Karpas-422 (cell line): ENCODE measurements at places on chromosomes 5 and 9.

DNA sequence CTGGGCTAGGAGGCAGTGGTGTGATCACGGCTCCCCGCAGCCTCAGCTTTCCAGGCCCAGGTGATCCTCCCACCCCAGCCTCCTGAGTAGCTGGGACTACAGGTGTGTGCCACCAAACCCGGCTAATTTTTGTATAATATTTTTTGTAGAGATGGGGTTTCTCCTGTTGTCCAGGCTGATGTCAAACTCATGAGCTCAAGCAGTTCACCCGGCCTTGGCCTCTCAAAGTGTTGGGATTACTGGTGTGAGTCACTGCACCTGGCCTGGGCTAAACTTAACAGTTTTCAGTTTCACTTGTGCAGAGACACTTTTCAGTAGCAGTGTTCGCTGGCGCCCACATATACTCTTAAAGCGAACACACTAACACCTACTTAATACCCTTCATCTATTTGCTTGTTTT lies 205.6 kb upstream of the ZNF608 start:
- H3K27me3 ChIP-seq, result no peaks in the 10 kb centered on the region
- no peak overlapping the region for H3K27ac ChIP-seq
- H3K4me1 ChIP-seq, result no peaks in the 10 kb centered on the region; the same call in 1 of the 2 replicates
- no peak for DNase-seq
- H3K36me3 ChIP-seq, result no peaks in the 10 kb centered on the region

DNA sequence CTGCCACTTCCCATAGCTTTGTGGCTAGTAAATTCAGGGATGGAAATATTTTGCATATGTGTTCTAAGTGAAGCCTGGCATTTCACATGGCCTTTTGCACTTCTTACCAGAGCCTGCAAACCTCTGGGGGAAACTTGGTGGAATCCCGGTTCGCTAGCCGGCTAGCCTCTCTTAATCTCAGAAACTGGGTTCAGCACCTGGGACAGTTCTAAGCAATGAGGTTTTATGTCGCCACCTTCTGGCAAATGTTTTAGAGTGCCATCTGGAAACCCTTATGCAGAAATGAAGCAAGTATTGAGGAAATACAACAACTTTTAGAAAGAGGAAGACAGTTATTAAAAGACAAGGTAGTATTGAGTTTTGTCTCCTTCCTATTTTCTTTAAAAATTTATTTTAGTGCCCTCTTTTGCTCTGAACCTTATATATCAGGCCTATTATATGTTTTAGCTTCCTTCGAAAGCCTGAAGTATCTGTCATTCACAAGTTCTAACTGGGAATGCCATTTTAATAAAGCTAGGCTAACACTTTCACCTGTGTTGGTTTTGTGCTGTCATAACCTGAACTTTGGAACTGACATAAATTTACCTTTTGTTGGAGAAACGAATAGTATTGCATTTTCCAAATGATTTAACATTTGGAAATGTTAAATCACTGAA lies 963 bp upstream of the HTR1A start:
- no peak overlapping the region for H3K27ac ChIP-seq
- H3K4me1 ChIP-seq, result no peaks in the 10 kb centered on the region
- DNase-seq, result peak; percentile 86
- no peaks in the 10 kb centered on the region for H3K27me3 ChIP-seq
- H3K4me3 ChIP-seq, result no peak overlapping the region

DNA sequence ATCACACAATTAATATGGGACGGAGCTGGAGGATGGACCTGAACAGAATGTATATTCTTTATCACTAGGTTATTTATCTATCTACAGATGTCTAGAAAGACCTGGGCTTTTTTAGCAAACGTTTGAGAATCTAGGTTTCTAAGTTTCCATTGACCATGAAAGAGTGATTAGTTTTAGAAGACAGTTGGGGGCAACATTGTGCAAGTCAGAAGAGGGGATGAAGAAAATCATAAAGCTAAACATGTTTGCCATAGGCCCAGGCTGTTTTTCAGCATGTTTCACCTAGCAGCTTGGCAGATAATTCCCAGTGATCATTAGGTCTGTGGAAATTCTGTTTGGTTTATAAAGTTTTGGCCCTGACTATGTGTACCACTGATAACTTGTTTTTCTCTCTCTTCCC lies 44.1 kb upstream of the CDKN2B start:
- no peaks in the 10 kb centered on the region for H3K27me3 ChIP-seq
- DNase-seq, result no peak
- H3K4me1 ChIP-seq, result no peaks in the 10 kb centered on the region
- H3K27ac ChIP-seq, result no peak overlapping the region
- no peak overlapping the region for H3K4me3 ChIP-seq
- peaks cover 25% of the 10 kb centered on the region for H3K36me3 ChIP-seq

DNA sequence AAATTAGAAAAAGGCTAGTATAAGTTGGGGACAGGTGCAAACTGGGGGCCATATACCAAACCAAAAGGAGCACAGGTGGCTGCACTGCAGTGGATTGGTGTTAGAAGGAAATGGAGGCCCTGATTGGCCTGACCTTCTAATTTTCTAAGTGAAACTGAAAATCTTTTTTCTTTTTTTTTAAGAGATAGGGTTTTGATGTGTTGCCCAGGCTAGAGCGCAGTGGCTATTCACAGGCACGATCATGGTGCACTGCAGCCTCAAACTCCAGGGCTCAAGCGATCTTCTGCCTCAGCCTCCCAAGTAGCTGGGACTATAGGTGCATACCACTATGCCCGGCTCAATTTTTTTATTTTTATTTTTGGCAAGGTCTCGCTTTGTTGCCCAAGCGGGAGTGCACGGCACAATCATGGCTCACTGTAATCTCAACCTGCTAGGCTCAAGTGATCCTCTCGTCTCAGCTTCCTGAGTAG lies 9.8 kb upstream of the CCDC69 start:
- no peaks in the 10 kb centered on the region for H3K27me3 ChIP-seq
- peak overlapping the region; percentile 27 for H3K4me3 ChIP-seq
- no peaks in the 10 kb centered on the region for H3K36me3 ChIP-seq
- peak; percentile 86 for DNase-seq
- peak overlapping the region; percentile 98 for H3K27ac ChIP-seq

DNA sequence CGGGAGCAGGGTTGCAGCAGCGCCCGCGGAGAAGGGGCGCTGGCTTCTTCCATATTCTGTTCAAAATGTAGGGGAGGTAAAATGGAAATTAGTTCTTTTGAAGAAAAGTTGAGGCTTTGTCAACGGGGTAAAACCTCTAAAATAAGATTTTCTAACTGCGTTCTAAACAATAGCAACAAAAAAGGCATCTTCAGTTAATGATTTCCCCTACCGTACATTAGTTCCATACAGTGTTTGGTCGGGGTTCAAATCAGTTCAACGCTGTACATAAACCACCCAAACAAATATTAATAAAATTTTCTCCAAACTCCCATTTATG lies 343 bp upstream of the FANCC start:
- DNase-seq, result no peak
- H3K27me3 ChIP-seq, result no peaks in the 10 kb centered on the region
- H3K4me3 ChIP-seq, result peak overlapping the region; percentile 98
- H3K27ac ChIP-seq, result no peak overlapping the region; the same call in 1 of the 2 replicates

- H3K36me3 ChIP-seq, result no peaks in the 10 kb centered on the region
- no peaks in the 10 kb centered on the region for H3K27me3 ChIP-seq
- no peak for DNase-seq
- no peaks in the 10 kb centered on the region for H3K4me1 ChIP-seq
- H3K27ac ChIP-seq, result no peak overlapping the region
Observed at GRCh38 chr9:109179801-109180523, 12.9 kb upstream of the FRRS1L start.

DNA sequence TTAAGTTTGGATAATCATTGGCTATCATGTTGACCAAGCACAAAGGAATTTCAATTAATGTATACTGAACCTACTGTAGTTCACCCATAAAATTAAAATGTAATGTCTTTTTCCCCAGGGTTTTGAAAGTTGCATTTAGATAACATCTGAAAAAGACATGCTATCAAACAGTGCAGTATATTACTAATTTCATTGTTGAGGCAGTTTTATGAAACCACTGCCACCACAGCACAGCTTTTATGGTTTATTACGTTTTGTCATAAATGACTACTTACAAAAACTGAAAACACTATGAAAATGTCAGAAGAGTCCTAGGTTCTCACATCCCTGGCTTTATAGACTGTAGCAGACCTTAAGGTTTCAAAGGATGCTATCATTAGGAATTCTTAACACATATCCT lies 32.0 kb upstream of the HAPLN1 start:
- H3K4me3 ChIP-seq, result no peak overlapping the region
- no peak for DNase-seq
- H3K27ac ChIP-seq, result no peak overlapping the region
- H3K4me1 ChIP-seq, result no peaks in the 10 kb centered on the region

- H3K4me3 ChIP-seq, result no peak overlapping the region
- no peaks in the 10 kb centered on the region for H3K36me3 ChIP-seq
- no peaks in the 10 kb centered on the region for H3K27me3 ChIP-seq
- no peak overlapping the region for H3K27ac ChIP-seq
- no peaks in the 10 kb centered on the region for H3K4me1 ChIP-seq
- DNase-seq, result no peak
Observed at GRCh38 chr9:71620746-71621145, 147.6 kb downstream of the CEMIP2 start.

DNA sequence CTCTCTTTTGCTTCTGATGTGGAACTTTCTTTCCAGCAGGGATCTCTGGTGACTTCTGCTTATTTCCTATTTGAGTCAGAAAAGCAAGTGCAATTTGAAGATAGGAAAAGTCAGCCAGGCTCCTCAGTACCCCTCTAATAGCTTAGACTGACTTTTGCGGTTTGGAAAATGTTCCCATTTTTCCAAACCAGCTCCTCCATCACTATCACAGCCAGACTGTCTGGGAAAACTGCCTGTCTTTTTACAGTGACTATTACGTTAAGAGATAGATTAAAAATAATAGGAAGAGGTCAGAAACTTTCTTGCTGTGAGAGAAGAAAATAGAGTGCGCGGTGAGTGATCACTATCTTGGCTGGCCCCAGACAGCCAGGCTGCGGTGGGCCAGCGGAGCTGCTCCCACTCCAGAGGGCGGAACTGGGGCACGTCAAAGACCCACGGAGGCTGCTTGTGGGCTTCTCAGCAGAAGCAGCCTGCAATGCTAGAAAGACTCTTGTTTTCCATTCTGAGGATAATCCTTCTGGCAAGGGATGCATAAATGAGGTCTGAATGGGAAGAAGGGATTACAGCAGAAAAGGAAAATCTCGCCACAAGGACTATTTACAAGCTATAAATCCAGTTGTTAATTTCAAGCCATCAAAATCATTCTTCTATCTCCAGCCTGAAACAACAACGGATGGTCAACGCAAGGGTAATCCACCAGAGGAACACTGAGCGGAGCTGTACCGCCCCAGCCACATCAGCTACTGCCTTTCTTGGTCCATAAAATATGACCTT lies 151.0 kb upstream of the MSX2 start:
- H3K27ac ChIP-seq, result no peak overlapping the region
- DNase-seq, result no peak
- H3K27me3 ChIP-seq, result no peaks in the 10 kb centered on the region
- no peaks in the 10 kb centered on the region for H3K4me1 ChIP-seq
- no peaks in the 10 kb centered on the region for H3K36me3 ChIP-seq

DNA sequence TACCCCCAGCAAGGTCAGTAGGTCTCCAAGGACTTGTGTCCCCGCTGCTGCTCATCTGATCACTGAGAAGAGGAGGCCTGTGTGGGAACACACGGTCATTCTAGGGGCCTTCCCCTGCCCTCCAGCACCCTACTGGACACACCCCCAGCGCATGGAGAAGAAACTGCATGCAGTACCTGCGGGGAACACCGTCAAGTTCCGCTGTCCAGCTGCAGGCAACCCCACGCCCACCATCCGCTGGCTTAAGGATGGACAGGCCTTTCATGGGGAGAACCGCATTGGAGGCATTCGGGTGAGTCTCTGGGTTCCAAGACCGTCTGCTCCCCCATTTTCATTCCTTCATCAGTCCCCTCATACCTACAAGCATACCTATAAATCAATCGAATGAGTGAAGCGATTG lies 4.1 kb downstream of the FGFR4 start:
- peaks cover 14% of the 10 kb centered on the region for H3K4me1 ChIP-seq
- no peaks in the 10 kb centered on the region for H3K36me3 ChIP-seq
- H3K4me3 ChIP-seq, result no peak overlapping the region
- H3K27ac ChIP-seq, result no peak overlapping the region

DNA sequence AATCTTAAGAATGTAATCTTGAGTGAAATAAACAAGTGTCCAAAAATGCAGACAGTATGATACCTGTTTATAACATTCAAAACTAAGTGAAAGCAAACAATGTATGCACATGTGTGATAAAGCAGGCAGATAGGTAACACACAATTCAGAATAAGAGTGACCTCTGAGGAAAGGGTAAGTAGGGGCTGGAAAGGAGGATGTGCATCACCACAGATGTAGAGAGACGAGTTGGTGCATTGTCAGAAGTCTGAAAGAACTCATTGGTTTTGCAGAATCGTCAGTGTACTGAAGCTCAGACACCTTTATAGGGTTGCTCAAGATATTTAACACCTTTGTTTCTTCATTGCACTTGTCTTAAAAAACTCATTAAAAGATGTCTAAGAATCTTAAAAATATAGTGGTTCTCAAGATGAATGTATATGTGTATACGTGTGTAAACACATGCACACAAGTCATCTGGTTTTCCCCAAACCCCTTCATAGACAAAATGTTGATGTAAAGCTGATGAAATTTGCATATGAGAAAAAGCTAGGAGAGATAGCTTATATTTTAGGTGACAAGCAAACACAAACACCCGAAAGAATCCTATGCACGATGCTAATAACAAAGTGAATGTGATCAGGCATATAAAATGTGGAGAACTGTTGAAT lies 197.6 kb upstream of the MEF2C start:
- H3K4me3 ChIP-seq, result no peak overlapping the region
- H3K27me3 ChIP-seq, result no peaks in the 10 kb centered on the region
- H3K27ac ChIP-seq, result no peak overlapping the region
- no peaks in the 10 kb centered on the region for H3K4me1 ChIP-seq
- no peak for DNase-seq

GRCh38 chr5:98309785-98310598 lies 463.5 kb upstream of the RGMB start:
- DNase-seq, result no peak
- no peaks in the 10 kb centered on the region for H3K27me3 ChIP-seq
- H3K4me1 ChIP-seq, result no peaks in the 10 kb centered on the region
- H3K36me3 ChIP-seq, result no peaks in the 10 kb centered on the region
